Fibroblast of lung (primary cell): ENCODE measurements at places on chromosomes 16 and 17.

DNA sequence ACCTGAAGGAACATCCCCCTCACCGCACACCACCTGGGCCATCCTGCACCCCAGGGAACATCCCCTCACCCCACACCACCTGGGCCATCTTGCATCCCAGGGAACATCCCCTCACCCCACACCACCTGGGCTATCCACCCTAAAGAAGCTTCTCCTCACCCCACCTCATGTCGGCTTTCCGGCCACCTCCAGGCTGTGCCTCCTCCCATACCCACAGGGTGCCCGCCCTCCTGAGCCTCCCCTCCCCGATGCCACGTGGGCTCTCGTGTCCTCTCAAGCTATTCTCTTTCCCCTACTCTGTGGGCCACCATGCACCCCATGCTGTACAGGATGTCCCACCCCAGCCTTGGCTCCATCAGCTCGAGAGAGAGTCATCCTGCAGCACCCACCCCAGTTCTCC, 18.0 kb downstream of the MYLK3 start:
- no peak for DNase-seq

GRCh38 chr16:73949574-73950320, 346.9 kb upstream of the PSMD7 start:
- peak; percentile 34 for DNase-seq

DNA sequence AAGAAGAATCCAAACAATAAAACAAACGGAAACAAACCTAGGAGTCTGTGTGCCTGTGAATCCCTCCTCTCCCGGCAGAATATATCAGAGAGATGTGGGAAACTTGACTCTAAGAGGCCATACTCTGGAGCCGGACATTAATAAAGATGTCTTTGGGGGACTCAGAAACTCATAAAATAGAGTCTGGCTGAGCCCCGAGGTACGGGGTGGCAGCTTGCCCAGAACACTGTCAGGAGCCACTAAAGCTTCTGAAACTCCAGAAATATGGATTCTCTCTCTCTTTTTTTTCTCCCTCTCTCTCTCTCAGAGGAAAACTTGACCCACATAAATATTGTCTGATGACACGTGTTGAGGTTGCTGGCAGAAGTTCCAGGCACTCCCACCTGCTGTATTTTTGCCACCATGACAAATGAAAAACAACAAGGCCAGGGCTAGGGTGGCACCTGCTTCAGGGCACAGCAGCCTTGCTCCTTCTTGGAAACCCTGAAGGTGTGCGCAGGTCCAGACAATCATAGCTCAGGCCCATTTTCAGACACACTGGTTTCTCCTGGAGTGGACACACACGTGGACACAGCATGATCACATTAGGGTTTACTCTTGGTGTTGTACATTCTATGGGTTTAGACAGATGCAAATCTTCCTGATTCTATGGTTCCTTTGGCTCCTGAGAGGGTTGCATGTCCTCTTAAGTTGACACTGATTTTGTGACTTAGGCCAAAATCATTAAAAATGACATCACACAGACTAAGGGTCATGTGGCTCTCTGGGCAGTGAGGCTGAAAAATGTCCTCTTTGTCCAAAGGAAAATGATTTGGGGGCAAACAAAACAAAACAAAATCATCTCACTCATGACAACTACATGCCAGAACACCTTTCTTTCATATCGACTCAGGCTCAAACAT, 282.6 kb upstream of the IRX3 start:
- DNase-seq, result no peak

GRCh38 chr17:82816358-82816757, 23.5 kb downstream of the ZNF750 start:
- no peak for DNase-seq

GRCh38 chr16:10938321-10938720, 3.9 kb downstream of the DEXI start:
- no peak for DNase-seq

DNA sequence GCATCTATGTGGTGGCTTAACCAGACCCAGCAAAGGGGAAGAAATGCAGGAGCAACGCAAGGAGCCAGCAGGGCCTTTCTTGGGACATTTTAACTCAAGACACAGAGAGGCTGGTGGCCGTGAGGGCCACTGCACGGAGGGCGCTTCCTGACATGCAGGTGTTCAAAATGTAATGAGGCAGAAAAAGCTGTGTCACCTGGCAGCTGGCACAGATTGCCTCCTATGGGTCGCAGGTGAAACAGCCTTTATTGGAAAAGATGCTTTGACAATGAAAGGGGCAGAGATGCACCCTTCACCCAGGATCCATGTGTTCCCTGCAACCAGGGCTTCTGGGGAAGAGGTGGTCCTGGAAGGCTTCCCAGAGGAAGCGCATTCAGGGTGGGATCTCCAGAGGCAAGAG, 219.3 kb downstream of the XYLT1 start:
- no peak for DNase-seq

DNA sequence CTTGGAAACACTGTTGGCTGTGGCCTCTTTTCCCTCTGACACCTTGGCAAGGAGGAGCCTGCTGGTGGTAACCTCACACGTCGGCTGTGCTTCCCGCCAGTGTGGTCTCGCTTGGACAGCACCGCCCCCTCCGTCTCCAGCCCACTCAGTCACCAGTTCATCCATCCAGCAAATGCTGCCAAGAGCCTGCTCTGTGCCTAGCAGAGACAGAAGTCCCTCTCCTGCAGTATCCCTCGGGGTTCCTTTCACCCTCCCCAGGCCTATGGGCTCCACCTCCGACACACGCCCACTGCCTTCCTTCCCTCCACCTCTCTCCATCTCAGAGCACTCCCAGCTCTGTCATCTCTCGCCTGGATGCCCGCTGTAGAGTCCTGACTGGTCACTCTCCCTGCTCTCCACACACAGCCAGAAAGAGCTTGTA, 12.3 kb downstream of the CACNG4 start:
- no peak for DNase-seq

DNA sequence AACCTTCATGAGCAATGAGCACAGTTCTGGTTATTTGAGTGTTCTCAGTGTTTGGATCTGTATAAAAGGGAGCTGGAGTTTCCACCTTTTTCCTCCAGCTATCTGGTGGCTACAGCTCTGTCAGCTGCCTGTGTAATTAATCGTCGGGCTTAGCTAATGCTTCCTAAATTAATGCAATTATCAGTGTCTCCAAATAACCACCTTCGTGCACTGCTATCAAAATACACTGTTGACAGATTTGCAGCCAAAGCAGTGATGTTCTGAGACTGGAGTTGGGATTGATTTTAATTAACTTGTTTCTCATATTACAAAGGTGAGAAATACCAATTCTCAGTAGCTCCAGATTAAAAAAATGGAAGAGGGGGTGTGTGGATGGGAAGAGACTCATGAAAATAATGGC, 325.8 kb downstream of the CBLN1 start:
- no peak for DNase-seq

DNA sequence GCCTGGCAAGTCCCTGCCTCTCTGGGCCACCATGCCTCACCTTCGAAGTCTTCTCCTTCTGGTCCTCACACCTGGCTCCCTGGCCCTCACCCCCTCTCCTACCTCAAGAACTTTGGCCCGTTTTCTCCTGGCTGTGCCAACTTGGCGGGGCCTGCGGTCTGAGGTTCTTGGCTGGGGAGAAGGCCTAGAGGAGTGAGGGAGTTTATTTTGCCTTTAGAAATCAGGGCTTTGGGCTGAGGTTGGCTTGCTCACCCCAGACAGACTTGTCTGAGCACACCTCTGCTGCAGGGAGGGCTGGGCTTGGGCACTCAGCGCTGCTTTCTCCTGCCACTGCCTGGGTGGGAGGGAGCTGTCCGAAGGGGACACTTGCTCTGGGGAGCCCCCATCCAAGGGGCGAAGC, 23.3 kb upstream of the TAC4 start:
- DNase-seq, result no peak

GRCh38 chr17:6429266-6429665, 5.7 kb downstream of the AIPL1 start:
- no peak for DNase-seq

DNA sequence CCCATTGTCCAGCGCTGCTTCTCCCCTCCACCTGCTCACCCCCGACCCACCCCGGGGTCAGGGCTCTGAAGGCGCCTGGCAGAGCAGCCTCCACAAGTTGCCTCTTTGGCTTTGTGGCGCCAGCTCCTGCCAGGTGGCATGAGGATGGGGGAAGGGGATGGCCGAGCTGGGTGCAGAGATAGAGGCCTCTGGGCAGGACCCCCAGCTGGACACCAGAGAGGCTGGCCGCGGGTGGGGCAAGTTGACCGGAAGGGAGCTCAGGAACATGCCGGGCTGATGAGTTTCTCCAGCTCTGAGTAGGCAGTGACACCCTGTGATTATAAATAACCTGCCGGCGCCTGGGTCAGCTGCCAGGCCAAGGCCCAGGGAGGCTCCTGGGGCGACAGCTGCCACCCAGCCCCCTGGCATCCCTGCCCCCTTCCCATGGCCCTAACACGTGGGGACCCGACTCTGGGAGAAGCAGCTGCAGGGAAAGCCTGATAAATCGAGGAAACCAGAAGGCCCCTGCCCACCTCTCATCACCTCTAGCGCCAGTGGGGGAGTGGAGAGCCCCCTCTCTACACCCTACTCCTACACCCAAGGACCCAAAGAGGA, 729 bp downstream of the P2RX5 start:
- DNase-seq, result no peak

DNA sequence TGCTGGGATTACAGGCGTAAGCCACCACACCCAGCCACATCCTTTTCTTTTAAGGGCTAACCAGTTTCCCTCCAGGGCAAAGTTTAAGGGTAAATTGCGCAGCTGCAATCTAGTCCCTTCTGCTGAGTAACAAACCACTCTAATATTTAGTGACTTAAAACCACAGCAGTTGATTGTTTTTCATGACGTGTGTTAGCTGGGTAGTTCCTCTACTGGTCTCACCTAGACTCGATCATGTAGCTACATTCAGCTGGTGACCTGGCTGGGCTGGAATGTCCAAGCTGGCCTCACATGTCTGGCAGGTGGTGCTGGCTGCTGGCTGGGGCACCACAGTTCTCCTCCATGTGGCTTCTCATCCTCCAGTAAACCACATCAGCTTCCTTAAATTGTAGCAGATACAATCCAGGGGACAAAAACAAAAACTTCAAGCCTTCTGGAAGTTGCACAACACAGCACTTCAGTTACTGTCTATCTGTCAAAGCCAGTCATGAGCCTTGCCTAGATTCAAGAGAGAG, 75.5 kb downstream of the GPRC5B start:
- peak; percentile 65 for DNase-seq

DNA sequence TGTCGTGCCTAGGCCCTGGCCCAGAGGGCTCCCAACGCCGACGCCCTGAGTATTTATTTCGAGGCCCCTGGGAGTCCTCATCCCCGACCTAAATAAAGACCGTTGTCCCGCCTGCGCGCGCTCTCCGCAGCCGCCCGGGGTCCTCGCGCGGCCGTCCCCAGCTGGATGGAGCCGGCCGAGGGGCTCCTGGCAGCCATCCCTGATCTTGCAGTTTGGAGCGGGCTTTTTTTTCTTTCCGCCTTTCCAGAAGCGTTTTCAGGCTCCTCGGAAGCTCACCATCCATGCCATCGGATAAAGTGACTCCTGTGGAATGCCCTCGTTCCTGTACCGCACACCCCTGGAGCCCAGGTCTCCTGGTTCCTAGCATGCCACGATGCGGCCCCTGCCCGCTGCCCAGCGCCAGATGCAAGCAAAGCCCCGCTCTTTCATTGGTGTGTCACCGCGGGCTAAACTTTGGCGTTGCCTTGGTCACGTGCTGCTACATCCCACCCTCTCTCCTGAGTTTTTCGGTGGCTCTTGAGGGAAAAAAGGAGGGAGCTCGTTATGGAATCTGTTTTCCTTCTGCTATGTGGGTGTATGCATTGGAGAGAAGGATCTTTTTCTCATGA, 716 bp downstream of the TMEM94 start:
- peak; percentile 47 for DNase-seq

GRCh38 chr16:57966204-57966771, 4.6 kb downstream of the CNGB1 start:
- DNase-seq, result peak; percentile 41

DNA sequence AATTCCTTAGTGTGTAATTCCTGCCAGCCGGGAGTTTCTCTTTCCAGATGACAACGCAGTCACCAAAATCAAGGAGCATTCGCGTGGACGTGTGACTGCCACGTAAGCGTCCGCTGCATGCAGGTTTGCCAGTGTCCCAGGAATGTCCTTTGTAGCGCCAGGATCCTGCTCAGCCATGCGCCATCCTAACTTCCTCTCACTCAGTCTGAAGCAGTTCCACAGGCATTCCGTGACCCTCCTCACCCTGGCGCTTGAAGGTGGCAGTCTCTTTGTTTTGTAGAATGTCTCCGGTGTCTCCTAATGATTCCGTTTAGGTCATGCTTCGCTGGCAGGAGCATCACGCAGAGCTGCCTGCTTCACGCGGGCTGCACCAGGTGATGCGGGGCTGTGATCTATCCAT, 88.6 kb downstream of the RPTOR start:
- no peak for DNase-seq

DNA sequence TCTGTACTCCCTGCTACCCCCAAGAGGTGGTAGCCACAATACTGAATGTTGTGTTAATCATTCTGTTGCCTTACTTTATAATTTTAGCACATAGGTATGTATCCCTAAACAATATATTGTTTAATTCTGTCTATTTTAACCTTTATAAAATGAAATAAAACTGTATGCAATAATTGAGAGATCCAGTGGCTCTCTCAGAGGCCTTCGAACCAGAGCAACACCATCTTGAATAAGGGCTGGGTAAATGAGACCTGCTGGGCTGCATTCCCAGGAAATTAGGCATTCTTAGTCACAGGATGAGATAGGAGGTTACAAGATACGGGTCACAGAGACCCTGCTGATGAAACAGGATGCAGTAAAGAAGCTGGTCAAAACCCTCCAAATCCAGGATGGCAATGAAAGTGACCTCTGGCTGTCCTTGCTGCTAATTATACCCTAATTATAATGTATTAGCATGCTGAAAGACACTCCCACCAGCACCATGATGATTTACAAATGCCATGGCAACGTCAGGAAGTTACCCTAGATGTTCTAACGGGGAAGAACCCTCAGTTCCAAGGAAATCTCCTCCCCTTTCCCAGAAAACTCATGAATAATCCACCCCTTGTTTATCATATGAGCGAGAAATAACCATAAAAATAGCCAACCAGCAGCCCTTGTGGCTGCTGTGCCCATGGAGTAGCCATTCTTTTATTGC, 2.0 kb upstream of the CANT1 start:
- DNase-seq, result peak; percentile 59

GRCh38 chr17:68704871-68705713, 103.9 kb upstream of the FAM20A start:
- DNase-seq, result peak; percentile 79

DNA sequence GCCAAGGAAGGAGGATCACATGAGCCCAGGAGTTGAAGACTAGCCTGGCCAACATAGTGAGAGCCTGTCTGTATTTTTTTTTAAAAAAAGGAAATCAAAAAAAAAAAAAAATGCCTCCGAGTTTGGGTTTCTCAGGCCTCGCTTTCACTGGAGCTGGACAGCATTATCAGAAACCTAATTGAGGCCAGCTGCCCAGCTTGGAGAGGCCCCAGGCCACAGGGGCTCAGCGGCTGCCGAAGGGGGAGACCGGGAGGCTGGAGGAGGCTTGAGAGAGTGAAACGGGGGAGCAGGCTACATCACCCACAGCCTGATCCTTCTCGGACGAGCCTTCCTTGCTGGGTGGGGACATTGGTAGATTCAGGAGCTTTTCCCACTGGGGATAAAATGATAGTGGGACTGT, 5.1 kb downstream of the TTYH2 start:
- DNase-seq, result no peak

- DNase-seq, result no peak
Measured at GRCh38 chr16:78434401-78434800, 334.9 kb downstream of the WWOX start.

GRCh38 chr17:4175921-4176807, 33.2 kb downstream of the CYB5D2 start:
- DNase-seq, result peak; percentile 37

GRCh38 chr16:67825119-67825518, 17.0 kb upstream of the THAP11 start:
- no peak for DNase-seq
